ENCODE measurements at places on chromosomes 11 and 22. TPM values are rescaled to one million over a fixed set of nuclear protein-coding genes. Genes with fewer than 3 reads are reported as not detected.

GRCh38 chr22:27125539-27125938 is 468.2 kb downstream of the MIAT start:
- DNase-seq, result no peak

GRCh38 chr11:115745066-115745465 is 240.9 kb upstream of the CADM1 start:
- DNase-seq, result no peak

- peak; percentile 71 for DNase-seq
These were observed 13.4 kb downstream of the TNKS1BP1 start for GRCh38 chr11:57311109-57311936.

DNA sequence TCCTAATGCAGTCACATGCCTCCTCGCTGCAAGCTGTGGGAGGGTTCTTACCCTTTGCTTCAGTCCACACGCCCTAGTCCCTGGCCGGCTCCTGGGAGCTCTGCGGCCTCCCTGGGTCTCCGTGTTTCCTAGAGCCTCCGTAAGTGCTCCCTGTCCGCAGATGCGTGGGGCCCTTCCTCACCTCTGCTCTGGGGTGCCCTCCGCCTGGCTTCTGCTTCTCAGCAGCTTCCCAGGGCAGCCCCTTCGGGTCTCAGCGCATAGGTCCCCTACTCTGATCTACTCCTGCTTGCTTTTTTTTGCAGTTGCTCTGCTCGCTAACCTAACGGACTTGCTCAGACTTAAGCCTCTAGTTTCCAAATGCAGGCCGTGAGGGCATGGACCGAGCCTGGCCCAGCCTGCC is 22.4 kb downstream of the CAPN1 start:
- no peak for DNase-seq

DNA sequence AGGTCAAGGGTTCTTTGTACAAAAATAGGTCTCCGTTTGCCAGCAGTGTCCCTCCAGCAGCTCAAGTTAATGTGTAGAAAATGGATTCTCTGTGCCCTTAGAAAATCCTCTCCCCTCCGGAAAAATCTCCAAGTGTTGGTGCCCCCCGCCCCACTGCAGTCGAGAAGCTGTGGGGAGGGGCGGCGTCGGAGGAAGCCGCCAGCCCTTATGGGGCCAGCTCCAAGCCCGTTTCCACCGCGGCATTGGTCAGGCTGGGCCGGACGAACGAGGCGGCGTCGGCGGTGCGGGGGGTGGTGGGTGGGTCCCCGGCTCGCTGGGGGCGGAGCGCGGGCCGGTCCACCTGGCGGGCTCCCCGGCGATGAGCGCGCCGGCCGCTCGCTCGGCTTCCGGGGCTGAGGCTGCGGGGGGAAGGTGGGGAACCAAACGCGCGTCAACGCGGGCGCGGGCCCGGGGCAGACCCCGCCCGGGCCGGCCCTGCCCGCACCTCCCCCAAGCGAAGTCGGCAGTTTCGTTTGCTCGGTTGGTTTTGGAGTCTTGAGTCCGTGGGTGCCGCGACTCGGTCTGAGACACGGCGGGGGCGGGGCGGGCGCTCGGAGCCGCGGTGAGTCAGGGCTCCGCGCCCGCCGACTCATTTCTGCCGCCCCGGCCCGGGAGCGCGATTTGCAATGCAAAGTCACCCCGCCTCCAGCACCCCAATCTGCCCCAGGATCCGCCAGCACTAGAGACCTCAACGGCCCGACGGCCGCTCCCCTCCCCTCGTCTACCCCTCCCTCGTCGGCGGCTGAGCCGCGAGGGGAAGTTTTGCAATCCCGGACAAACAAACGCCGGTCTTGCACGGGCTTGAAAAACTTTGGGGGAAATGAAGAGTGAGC is 1.4 kb downstream of the ASCL2 start:
- DNase-seq, result no peak

DNA sequence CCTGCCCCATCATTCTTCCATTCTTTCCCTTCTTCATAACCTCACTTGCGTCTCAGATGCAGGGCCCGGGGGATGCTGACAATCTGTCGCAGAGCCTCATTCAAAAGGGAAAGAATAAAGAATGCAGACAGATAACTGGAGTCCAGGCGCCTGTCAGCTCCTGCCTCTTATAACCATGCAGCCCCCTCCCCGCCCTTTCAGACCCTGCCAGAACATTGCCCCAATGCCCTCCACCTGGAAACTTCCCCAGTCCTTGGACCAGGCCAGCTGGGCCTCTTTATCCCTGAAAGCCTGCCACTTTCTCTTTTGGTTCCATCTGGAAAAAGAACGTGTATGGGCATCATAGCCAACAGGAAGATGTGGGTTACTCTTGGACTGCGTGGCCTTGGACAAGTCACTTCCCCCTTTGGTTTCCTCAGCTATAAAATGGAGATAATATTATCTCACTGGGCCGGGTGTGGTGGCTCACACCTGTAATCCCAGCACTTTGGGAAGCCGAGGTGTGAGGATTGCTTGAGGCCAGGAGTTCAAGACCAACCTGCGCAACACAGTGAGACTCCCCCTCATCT is 2.1 kb upstream of the TCF20 start:
- DNase-seq, result no peak

DNA sequence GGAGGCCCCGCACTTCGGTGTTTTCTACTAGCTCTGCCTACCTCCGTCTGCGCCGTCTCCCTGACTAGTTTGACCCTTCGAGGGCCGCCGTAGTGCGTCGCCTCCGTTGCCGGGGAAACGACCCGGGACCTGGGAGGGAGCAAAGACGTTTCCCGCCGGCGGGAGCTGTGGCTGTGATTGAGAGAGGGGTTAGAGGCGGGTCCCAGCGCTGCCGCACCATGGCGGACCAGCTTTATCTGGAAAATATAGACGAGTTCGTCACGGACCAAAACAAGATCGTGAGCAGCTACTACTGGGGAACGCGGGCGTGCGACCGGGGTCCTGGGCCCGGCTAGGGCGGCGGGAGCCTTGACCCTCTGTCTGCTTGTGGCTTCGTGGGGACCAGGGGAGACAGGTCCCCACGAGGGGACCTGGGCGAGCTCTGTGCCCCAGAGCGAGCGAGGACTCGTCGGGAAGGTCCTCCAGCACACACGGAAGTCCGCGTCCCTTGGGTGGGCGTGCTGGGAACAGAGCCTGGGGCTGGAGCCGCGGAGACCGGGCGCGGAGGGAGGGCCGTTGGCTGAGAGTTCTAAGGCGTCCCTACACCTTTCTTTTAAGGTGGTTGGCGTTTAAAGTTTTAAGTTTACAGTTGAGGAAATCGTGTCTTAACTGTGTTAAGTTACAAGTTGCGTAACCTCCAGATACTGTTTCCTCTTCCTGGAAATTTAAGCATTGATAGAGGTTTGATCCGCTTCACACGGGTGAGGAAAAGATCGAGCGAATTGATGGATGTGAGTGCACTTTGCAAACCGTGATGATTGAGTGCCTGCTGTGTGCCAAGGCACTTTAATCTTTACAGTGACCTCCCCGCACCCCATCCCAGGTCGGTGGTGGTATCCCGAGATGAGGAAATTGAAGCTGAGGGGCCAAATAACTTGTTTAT is at the start of gene POLD3:
TSS of gene POLD3 (plus strand) at position 142 of the 922 bp plus-strand sequence. CDS start at position 219, 77 bp downstream.
- DNase-seq, result no peak

- no peak for DNase-seq
These were observed 108.3 kb upstream of the KIRREL3 start for GRCh38 chr11:127108838-127109237.

GRCh38 chr22:47957649-47958048 is 1195.2 kb downstream of the TBC1D22A start:
- DNase-seq, result no peak

GRCh38 chr22:45421349-45422055 is 8.0 kb downstream of the RIBC2 start:
- no peak for DNase-seq

- DNase-seq, result no peak
These were observed 92.1 kb upstream of the TTC12 start for GRCh38 chr11:113222241-113222640.

- DNase-seq, result no peak
These were observed 45.9 kb downstream of the DSCAML1 start for GRCh38 chr11:117750916-117751662.

GRCh38 chr11:91997226-91997625 is 227.4 kb upstream of the FAT3 start:
- DNase-seq, result no peak

GRCh38 chr11:61087426-61088119 is 14.7 kb upstream of the CD5 start:
- no peak for DNase-seq

DNA sequence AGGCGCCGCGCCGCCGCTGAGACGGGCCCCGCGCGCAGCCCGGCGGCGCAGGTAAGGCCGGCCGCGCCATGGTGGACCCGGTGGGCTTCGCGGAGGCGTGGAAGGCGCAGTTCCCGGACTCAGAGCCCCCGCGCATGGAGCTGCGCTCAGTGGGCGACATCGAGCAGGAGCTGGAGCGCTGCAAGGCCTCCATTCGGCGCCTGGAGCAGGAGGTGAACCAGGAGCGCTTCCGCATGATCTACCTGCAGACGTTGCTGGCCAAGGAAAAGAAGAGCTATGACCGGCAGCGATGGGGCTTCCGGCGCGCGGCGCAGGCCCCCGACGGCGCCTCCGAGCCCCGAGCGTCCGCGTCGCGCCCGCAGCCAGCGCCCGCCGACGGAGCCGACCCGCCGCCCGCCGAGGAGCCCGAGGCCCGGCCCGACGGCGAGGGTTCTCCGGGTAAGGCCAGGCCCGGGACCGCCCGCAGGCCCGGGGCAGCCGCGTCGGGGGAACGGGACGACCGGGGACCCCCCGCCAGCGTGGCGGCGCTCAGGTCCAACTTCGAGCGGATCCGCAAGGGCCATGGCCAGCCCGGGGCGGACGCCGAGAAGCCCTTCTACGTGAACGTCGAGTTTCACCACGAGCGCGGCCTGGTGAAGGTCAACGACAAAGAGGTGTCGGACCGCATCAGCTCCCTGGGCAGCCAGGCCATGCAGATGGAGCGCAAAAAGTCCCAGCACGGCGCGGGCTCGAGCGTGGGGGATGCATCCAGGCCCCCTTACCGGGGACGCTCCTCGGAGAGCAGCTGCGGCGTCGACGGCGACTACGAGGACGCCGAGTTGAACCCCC is 798 bp downstream of the BCR start:
- DNase-seq, result no peak

DNA sequence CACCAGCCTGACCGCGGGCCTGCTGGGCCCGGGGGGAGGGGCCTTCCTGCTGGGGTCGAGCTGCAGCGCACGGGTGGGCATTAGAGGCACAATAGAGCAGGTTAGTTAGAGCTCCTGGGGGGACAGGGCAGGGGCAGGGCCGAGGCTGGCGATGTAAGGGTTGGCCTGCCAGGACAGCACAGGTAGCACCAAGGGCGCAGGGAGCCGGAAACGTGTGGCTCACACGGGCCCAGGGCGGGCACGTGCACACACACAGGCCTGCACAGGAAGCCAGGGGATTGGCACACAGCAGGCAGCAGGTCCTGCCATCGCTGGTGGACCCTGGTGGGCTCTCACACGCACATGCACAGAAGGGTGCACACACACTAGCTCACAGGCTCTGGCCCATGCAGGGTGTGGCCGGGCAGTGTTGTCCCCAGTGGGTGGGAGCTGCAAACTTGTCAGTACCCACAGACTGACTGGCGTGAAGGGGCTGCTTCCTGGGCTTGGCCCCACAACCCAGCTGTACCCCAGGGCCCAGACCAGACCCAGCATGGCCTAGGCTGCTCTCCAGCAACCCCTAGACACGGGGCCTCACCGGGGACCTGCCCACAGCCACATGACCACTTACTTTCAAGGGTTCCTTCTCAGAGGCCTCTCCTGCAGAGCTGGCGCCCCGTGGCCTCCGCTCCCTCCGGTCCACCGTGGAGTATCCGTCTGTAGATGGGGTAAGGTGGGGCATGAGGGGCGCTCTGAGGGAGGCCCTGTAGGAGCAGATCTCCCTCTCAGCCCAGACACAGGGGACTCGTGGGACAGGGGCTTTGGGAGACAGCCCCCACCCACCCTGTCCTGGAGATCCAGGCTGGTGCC is 29.9 kb upstream of the TXNRD2 start:
- DNase-seq, result no peak

- no peak for DNase-seq
These were observed 133.0 kb upstream of the C11orf58 start for GRCh38 chr11:16605389-16605893.

DNA sequence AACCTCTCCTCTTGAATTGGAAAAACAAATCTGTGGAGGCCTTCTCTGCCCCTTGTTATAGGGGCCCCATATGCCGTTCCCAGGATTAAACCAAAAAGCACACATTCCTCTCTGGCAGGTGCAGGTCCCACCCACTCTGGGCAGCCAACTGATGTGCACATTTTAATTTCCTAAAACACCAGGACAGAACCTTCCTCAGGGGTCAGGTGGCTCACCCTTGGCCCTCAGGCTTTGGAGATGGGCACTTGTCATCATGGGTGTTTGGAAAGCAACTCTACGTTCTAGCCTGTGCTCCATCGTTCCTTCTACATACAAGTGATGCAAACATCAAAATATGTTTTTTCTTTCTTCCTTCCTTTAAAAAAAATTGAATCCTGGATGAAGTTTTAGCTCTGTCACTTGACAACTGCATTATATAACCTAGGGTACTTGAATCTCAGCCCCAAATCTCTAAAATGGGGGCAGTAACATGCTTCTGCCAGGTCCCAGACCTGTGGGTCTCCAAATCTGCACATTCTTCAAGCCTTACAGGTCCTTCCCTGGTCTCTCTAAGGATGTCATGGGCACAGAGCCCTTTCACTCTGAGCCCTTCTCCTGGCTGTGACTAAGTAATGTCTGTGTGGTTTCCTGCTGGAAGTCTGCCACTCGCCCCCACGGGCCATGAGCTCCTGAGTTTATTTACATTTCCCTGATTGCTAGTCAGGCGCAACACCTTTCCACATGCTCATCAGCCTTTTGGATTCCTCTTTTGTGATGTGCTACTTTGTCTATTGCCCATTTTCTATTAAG is 43.8 kb downstream of the KCNQ1OT1 start:
- DNase-seq, result peak; percentile 9

DNA sequence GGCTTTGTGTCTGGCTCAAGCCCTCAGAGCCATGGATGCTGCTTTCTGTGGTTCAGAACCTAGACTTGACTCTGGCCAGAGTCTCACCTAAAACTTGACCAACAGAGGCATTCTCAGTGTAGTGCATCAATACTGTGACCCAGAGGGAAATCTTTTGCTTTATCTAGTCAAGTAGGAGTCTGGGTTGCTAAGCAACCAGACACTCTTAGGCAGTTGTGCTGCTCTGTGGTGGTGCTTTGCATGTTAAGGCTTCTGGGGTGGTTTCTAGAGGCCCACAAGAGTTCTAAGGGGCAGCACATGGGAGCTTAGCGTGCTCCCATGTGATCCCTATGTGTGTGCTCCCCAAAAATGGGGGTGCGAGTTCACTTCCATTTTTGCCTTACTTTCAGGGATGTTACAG is 224.6 kb upstream of the PLET1 start:
- DNase-seq, result no peak

Gene SPA17
- 28.1 TPM for total RNA-seq

Gene MICALL1
- total RNA-seq, result 74.8 TPM

Gene C11orf87
- total RNA-seq, result not detected

Gene ASCC2
- 29.1 TPM for total RNA-seq

Gene SLC22A8
- not detected for total RNA-seq

Gene LRRC32
- total RNA-seq, result 0.29 TPM

Gene MMP13
- 0.12 TPM for total RNA-seq

Gene SCO2
- not detected for total RNA-seq

Gene GANAB
- total RNA-seq, result 191 TPM

Gene NXPE2
- total RNA-seq, result not detected
